ENCODE measurements at places on chromosomes 11 and 22.

DNA sequence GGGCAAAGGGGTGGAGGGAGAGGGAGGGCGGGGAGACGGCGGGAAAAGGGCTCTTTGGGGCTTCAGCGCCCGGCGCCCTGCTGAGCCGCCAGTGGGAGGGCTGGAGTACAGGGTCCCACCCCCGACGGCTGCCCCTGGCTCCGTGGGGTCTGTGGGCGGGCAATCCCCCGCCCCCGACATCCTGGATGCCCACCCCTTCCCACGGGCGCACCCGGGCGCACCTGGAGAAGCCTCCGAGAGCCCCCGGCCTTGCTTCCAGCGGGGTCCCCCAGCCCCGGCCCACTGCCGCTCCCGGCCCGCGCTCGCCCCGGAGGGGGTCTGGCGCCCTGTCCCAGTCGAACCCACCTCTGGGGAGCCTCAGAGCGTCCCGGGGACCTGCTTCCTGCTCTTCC lies 394 bp downstream of the CHRM4 start:
- no peak for DNase-seq

GRCh38 chr11:9719566-9720289 lies 55.9 kb downstream of the SWAP70 start:
- no peak for DNase-seq

GRCh38 chr11:45385423-45385822 lies 99.3 kb upstream of the SYT13 start:
- DNase-seq, result no peak

DNA sequence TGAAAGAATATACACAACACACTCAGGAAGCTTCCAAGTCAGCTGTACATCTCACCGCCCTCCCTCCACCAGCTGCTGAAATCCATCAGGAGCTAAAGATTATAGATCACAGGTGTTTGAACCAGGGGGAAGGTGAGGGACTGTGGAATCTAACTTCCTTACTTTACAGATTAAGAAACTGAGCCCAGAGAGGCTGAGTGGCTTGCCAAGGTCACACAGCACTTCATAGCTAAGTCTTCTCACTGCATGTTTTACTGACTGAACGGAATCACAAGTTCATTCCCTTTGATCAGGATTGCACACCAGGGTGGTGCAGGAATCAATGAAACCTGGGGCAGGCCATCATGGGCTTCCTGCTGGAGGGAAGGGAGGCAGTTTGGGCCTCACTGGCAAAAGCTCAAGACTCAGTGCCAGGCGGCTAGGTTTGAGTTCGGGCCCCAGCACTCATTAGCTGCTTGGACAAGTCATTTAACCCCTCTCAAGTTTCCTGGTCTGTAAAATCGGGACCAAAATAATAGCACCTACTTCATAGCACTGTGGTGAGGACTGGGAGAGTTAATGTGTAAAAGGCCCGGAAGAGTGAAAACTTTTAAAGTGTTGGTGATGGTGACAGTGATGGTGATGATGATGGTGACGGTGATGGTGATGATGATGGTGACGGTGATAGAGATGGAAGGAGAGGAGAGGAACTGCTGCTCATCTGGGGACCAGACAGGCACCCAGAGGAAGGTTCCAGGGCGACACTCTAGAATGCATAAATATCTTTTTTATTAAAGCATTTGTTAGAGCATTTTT lies 8.2 kb downstream of the CD5 start:
- no peak for DNase-seq

DNA sequence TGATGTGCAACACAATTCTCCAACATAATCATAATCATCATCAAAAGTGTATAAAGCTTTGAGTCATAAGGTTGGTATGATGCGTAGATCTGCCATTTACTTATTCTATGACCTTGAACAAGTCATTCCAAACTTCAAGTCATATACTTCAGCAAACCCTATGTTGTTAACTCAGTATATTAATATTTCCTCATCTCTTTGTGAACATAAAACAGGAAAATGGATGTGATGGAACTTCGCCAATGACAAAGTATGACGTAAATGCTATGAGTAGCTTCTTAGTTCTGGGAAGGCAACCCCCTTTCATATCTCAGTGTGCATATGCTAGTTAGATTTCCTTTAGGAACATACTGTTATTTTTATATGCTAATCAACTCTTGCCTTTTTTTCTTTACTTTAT lies 102.7 kb upstream of the ANO3 start:
- DNase-seq, result no peak

GRCh38 chr22:19937616-19938473 lies 3.7 kb upstream of the COMT start:
- DNase-seq, result no peak

- no peak for DNase-seq
Measured at GRCh38 chr11:34407121-34407813, 31.5 kb upstream of the CAT start.

DNA sequence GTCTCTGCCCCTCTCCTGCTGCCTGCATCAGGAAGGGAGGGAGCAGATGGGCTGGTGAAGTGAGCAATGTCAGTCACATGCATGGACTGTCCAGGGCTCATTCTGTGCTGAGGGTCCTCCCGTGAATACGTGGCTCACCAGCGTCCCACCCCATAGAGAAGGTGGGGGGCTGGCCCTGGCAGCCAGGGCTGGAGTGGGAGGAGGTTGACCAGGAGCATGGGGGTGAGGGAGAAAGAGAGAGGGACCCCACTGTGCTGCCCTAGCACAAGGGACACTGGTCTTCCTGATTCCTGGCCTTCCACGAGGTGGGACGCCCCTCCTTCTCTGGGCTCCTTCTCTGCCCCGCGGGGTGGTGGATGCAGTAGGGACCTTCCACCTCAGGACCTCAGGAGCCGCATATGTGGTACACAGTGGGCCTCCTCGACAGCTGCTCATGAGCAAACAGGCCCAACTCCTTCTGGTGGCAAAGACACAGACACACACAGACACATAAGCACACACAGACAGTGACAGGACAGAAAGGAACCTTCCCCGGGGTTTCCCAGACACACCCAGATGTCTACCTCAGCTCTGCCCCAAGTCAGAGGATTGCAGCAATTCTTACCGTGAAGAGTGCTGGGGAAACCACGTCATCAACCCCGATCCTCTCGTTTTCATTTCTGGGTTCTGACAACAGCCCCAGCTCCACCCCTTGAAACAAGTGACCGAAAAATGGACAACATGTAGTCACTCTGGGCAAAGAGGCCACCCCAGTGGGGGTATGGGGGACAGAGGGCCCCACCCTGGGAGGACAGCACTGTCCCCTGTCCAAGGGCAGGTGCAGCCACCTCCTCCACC lies 3.6 kb upstream of the APOBEC3A start:
- no peak for DNase-seq

DNA sequence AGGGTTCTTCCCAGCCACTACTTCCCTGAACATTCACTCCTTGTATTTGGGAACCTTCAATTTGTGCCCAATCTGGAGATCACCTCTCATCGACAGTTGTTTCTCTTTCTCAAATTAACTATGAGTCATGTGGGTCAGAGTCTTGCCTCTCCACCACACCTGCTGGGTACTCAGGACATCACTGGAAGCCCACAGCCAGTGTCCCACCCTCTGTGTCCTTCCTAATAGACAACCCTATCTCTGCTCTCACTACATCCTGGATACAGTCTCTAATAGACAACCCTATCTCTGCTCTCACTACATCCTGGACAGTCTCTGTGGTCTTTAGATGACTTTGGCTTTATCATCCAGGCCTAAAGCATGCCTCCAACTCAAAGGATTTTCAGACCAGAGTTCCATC lies 70.1 kb downstream of the ARL14EP start:
- DNase-seq, result no peak

- DNase-seq, result no peak
Measured at GRCh38 chr22:49500076-49500460, 327.6 kb downstream of the BRD1 start.

- peak; percentile 3 for DNase-seq
Measured at GRCh38 chr11:112655371-112655770, 305.8 kb upstream of the NCAM1 start.

GRCh38 chr11:33900159-33900840 lies 8.4 kb upstream of the LMO2 start:
- DNase-seq, result no peak

GRCh38 chr11:36450110-36450572 lies 59.9 kb downstream of the TRAF6 start:
- no peak for DNase-seq

DNA sequence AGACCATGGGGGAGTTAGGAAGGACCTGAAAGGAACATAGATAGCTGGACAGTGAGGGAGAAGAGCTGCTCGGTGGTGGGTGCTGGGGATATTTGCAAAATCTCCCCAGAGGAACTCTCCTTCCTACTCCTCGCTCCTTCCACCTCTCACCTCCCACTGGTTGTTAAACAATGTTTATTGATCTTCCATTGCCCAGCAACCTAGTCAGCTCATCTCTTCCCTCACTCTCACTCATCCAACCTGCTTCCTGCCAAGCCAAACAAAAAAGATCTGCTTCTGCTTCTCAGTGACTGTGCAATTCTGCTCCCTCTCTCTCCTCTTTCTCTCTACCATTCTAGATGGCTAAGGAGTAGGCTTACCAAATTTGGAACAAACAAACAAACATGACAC lies 115.0 kb downstream of the SLC1A2 start:
- DNase-seq, result no peak

- no peak for DNase-seq
Measured at GRCh38 chr11:93936460-93936859, 84.7 kb upstream of the HEPHL1 start.

DNA sequence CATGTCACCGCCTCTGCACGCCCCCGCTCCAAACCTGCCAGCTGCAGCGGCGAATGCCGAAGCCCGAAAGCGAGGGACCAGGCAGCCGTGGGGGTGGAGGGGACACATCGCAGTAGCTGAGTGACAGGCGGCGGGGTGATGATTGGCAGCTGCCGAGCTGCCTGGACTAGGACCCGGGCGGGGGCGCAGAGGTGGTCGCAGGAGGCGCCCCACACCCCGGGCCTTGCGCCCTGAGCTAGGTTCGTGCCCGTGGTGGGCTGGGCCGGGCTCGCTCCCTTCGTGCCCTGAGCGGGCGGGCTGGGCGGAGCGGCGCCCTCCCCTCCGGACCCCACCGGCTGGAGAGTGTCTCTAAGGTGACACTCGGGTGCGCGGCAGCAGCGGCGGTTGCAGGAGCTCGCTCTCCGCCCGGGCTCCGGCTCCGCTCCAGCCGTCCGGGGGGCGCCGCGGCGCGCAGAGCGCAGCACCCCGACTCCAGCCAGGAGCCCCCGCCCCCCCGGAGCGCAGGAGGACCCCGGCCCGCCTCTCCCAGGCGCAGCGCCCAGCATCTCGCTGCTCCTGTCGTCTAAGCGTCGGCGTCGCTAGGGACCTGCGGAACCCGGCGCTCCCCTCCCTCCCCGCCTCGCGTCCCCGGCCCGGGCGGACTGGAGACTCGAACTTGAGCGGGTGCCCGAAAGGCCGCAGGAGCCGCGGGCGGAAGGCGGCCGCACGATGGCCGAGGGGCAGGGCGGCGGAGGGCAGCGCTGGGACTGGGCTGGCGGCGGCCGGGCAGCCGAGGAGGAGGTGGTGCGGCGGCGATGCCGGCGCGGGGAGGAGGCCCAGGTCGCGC lies 14.5 kb upstream of the DGKZ start:
- no peak for DNase-seq

DNA sequence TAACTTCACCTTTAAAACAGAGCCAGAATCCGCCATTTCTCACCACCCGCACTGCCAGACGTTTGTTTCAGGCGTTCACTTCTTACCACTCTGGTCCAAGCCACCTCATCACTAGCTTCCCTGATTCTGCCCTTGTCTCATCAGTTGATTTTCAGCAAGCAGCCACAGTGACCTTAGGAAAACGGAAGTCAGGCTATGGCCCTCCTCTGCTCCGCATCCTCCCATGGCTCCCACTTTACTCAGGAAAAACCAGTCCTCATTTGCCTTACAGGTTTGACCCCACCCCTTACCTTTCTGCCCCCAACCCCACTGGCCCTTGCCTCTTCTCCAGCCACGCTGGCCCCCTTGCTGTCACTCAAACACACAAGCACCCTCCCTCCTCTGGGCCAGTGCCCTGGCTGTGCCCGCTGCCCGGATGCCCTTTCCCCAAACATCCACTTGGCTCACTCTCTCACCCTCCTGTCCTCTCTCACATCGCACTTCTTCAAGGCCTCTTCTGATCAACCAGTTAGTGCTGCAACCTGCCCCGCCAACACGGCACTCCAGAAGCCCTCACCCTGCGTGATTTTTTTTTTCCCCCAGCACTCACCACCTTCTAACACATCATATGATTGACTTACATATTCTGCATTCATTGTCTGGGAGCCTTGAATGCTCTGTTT lies 18.9 kb downstream of the TPST2 start:
- DNase-seq, result no peak

GRCh38 chr11:44743959-44744557 lies 17.3 kb downstream of the TSPAN18 start:
- no peak for DNase-seq

- no peak for DNase-seq
Measured at GRCh38 chr22:24230911-24231656, 13.8 kb downstream of the GGT5 start.

DNA sequence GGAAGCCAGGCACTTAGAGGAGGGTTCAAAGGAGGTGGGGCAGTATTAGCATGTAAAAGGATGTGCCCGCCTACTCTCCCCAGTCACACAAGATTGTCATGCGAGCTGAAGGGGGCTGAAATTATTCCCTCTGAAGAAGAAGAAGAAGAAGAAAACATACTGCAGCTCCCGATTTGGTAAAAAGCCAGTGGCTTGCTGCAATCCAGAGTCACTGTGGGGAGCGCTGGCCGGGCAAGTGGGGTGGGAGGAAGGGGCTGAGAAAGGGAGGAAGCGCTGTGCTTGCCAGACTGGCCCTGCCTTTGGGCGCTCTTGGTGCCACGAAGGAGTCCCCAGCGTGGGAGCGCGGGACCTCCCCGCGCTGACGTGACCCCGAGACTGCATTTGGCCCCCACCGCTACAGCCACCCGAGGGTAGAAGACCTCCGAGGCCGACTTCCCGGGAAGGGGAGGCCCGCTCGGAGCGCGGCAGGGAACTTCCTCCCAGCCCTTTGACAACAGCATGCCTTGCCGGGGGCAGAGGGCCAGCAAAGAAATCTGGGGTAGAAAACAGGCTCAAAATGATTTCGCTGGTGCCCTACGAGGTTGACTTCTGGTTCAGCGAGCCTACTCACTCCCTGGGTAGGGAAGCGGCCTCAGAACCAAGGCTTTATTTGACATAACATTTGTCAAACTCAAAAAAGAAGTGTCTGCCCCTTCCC lies 906.3 kb downstream of the DLG2 start:
- DNase-seq, result no peak
